Panc1 (cell line): ENCODE measurements at places on chromosomes 5 and 9. TPM values are rescaled to one million over a fixed set of nuclear protein-coding genes. Genes with fewer than 3 reads are reported as not detected.

CCNI2 gene
- 0.49 TPM for total RNA-seq

PCSK1 gene
- not detected for total RNA-seq

HMMR gene
- 42.5 TPM for total RNA-seq

ZNF618 gene
- total RNA-seq: 1.8 TPM

OR1Q1 gene
- total RNA-seq: not detected

CIZ1 gene
- total RNA-seq: 111 TPM

SLC1A3 gene
- 0.13 TPM for total RNA-seq

ST8SIA4 gene
- total RNA-seq: 0.41 TPM

LHX2 gene
- total RNA-seq: 0.36 TPM

PCDHB2 gene
- 12.8 TPM for total RNA-seq

SNX24 gene
- 32.8 TPM for total RNA-seq

TIMD4 gene
- total RNA-seq: not detected

SLC36A2 gene
- total RNA-seq: not detected

SLC45A2 gene
- total RNA-seq: not detected

RGS7BP gene
- not detected for total RNA-seq

ENG gene
- total RNA-seq: 25.1 TPM

RASA1 gene
- 29.0 TPM for total RNA-seq

NR2F1-AS1 gene
- 27.0 TPM for total RNA-seq

BASP1 gene
- total RNA-seq: 217 TPM

DMRT3 gene
- total RNA-seq: not detected

OLFML2A gene
- total RNA-seq: 44.5 TPM

PCDHA4 gene
- total RNA-seq: 3.1 TPM

CNTFR gene
- 2.7 TPM for total RNA-seq

SH2D3C gene
- 0.49 TPM for total RNA-seq

LEAP2 gene
- total RNA-seq: 1.4 TPM
